ENCODE measurements at places on chromosomes 7 and 10.

GRCh38 chr10:90470966-90471365 is 386.9 kb downstream of the HTR7 start:
- no peaks in the 10 kb centered on the region for H3K27me3 ChIP-seq
- DNase-seq: no peak
- H3K4me1 ChIP-seq: no peaks in the 10 kb centered on the region
- H3K36me3 ChIP-seq: no peaks in the 10 kb centered on the region
- H3K4me3 ChIP-seq: no peak overlapping the region

- no peaks in the 10 kb centered on the region for H3K27me3 ChIP-seq
- H3K27ac ChIP-seq: no peak overlapping the region
- H3K4me3 ChIP-seq: no peak overlapping the region
- no peaks in the 10 kb centered on the region for H3K4me1 ChIP-seq
- no peak for DNase-seq
Observed at GRCh38 chr7:122528879-122529481, 169.9 kb downstream of the RNF133 start.

- no peaks in the 10 kb centered on the region for H3K27me3 ChIP-seq
- no peak overlapping the region for H3K4me3 ChIP-seq
- H3K4me1 ChIP-seq: no peaks in the 10 kb centered on the region
- DNase-seq: no peak
- H3K36me3 ChIP-seq: no peaks in the 10 kb centered on the region
Observed at GRCh38 chr10:96646751-96647166, 59.9 kb upstream of the TM9SF3 start.

GRCh38 chr10:29522061-29522855 is 112.5 kb downstream of the SVIL start:
- peak overlapping the region; percentile 1 for H3K27ac ChIP-seq
- DNase-seq: no peak
- peaks cover 22% of the 10 kb centered on the region for H3K36me3 ChIP-seq
- H3K4me3 ChIP-seq: peak overlapping the region; percentile 13
- peaks cover 16% of the 10 kb centered on the region for H3K4me1 ChIP-seq

- DNase-seq: no peak
- H3K36me3 ChIP-seq: no peaks in the 10 kb centered on the region
- no peaks in the 10 kb centered on the region for H3K27me3 ChIP-seq
- no peak overlapping the region for H3K27ac ChIP-seq
Observed at GRCh38 chr7:73972614-73973013, 55.4 kb upstream of the ELN start.
